NCI-H524 (cell line): ENCODE measurements at places on chromosomes 6 and 20.

GRCh38 chr6:149166336-149166735 is 151.2 kb upstream of the TAB2 start:
- no peak for DNase-seq

- peak; percentile 80 for DNase-seq
Observed at GRCh38 chr6:150211700-150212511, 69.1 kb downstream of the PPP1R14C start.

- DNase-seq = no peak
Observed at GRCh38 chr6:125154761-125155135, 1.2 kb downstream of the TPD52L1 start.

GRCh38 chr6:14187406-14187805 is 69.8 kb downstream of the CD83 start:
- no peak for DNase-seq

- no peak for DNase-seq
Observed at GRCh38 chr6:126880964-126881363, 237.5 kb upstream of the RSPO3 start.

GRCh38 chr6:158507174-158507573 is 52.7 kb upstream of the TMEM181 start:
- DNase-seq = no peak

GRCh38 chr20:25407311-25408169 is at the start of gene GINS1:
TSS of gene GINS1 (plus strand) at chr20:25407673. CDS start at chr20:25407821, 148 bp downstream.
- peak; percentile 86 for DNase-seq

DNA sequence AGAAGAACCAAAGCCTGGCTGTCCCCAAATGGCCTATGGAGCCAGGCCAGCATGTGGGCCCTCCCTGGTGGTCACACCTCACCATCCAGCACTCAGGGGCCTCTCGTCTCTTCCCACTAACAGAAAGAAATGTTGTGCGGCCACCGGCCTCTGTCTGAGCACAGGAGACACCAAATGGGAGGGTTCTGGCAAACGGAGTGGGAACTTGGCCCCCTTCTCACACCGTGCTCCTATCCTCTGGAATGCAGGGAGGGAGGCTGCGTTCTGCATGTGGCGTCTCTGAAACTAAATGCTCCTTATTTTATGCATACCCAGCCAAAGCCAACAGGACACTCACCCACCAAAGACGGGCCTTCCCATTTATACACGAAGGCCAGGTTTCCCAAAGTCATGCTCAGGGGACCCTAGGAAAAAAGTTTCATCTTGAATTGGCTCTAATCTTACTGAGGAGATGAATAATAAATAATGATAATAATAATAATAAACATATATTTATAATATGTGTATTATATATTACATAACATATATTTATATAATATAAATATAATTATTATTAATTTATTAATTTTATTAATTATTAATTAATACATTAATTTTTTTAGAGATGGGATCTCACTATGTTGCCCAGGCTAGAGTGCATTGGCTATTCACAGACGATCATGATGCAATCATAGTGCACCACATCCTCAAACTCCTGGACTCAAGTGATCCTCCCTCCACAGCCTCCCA is 102.4 kb downstream of the FOXF2 start:
- DNase-seq = no peak
